ENCODE measurements at places on chromosomes 6 and 20.

- DNase-seq: no peak
Observed at GRCh38 chr6:144231721-144232120, 53.4 kb upstream of the UTRN start.

- DNase-seq: no peak
Observed at GRCh38 chr6:91505199-91505598, 918.3 kb upstream of the MAP3K7 start.

- DNase-seq: no peak
Observed at GRCh38 chr20:59726281-59726595, 121.9 kb downstream of the PHACTR3 start.

GRCh38 chr20:14576196-14576877, 238.9 kb upstream of the FLRT3 start:
- no peak for DNase-seq

GRCh38 chr6:75368151-75368779, 83.7 kb upstream of the TMEM30A start:
- no peak for DNase-seq

GRCh38 chr6:12165722-12166280, 124.4 kb upstream of the EDN1 start:
- no peak for DNase-seq

GRCh38 chr6:156752666-156753301, 24.4 kb upstream of the ARID1B start:
- no peak for DNase-seq

DNA sequence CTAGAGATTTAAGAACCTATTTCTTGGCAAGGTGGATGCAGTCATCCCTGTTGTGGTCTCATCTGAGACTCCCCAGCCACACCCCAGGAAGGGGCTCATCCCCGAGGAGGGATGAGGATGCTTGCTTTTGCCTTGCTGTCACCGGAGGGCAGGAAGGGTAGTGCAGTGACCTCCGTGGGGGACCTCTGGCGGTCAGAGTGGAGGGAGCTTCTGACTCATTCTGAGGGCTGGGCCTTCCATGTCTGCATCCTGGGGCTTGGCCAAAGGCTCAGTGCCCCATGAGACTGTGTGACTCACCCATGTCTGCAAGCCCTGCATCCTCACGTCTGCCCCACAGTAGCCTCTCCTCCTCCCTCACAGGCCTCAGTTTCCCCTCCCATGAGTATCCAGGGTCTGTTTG, 38.7 kb downstream of the UQCC2 start:
- no peak for DNase-seq

DNA sequence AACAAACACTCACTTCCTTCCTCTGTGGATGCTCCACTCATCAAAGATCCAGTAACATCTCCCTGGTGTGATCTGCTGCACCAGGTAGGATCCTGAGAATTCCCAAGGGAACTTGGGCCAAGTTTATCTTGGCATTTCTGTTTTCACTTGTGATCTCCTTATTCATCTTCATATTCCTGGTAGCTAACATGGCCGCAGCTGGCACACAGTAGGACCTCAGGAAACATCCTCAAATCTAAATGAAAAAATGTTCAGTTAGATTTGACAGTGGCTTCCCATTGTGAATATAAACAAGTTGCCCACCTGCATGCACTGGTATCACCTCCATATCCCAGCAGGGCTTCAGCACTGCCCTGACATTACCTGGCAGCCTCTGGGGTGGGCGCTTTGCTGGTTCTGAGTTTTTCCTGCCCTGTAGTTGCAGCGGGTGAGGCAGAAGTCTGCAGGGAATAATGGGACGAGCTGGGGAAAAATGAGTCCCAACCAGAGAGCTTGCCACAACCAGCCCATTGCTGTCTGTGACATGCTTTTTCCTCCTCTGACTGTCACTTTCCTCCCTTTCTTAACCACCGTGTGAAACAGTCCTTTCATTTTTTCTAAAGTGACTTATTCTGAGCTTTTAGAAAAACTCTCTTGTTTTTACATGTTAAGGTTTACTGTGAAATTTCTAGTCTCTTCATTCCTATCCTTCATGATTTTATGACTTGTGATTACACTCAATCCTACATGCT, 9.4 kb upstream of the DSTN start:
- no peak for DNase-seq

DNA sequence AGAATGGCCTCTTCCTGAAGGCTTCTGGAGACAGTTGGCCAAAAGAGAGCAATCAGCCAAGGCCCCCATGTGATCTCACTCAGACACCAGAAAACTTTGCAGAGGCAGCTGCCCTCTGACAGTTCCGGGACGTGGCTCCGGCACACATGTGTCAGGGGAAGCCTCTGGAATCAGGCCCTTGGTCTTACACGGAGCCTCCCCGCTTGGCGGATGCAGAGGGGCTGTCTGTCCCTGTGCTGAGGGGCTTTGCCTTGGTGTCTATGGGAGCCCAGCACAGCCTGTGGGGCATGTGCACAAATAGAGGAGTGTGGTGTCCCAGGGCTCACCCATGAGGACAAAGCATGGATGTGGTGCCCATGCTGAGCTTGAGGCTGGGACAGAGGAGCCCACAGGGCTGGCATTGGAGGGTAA, 13.8 kb downstream of the SIGLEC1 start:
- DNase-seq: no peak

- DNase-seq: no peak
Observed at GRCh38 chr20:1494436-1494835, 3.2 kb upstream of the SIRPB2 start.

Data from stimulated activated CD4-positive, alpha-beta T cell treated with anti-CD3 and anti-CD28 coated beads, Interleukin-12 subunit alpha, Interleukin-12 subunit beta, amount 100 ng/mL, for 4 hours (primary cell).